ENCODE measurements at places on chromosomes 1 and 21.

- DNase-seq: no peak
These were observed 256.9 kb downstream of the BACH1 start for GRCh38 chr21:29555601-29556000.

- no peak for DNase-seq
These were observed 1489.1 kb downstream of the PLA2G4A start for GRCh38 chr1:188317894-188318293.

DNA sequence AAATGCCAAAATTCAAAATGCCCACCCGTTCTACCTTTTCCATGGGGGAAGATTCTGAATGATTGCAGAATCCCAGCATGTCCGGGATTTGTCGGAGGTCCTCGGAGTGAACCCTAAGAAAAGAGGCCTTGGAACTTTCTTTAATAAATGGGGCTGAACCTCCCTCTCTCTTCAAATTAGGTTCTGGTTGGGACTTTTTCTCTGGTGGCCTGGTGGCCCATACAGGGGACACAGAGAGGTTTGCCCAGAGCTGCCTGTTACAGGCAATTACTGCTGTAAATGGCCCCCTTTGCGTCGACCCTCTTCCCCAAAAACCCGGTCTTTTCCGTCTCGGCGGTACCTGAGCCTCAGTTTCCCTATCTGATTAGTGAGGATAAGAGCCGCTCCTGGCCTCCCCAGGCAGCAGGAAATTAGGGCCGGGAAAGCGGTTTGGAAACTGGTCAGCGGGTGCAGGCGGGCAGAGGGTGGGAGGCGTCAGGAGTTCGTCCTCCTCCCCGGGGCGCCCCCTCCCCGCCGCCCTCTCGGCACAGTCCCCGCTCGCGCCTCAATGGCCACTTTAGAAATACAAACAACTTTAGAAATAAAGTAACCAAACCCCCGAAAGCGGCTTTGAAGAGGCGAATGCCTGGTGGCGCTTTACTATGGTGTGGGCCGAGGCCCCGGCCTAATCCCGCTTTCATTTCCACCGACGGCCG is 15.6 kb downstream of the PAX7 start:
- DNase-seq: no peak

DNA sequence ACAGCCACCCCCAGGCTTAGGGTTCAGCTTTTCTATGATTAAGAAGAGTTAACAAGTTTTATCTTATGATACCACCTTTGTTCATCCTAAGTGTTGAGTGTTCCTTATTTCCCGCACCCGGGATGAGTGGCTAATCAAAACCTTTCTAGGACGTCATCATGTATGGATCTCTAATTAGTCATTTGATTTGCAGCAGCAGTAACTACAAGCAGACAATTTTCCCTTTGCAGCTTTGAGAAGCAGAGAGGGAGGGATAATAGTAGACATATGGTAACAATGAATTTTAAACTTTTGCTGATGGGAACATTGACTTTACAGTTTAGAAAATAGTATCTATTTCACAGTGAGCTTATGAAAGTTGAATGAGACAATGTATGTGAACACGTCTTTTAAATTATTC is 30.8 kb upstream of the SLC35F3 start:
- DNase-seq: no peak

DNA sequence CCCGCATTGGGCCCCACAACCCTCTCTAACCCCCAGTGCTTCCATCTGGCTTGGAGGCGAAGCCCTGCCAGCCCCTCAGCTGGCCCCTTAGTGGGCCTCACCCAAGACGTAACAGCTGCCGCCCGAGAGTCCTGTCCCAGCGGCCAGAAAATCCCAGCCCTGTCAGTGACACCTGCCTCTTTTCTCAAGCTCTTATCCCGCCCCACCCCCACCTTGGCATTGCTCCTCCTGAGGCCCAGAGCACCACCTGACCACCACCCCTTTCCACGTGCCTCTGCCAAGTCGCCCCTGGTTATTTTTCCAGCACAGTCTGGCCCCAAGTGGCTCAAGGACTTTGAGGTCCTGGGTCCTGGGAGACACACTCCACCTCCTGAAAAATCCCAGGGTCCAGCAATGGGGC is 5.9 kb upstream of the CTRC start:
- no peak for DNase-seq
